ENCODE measurements at places on chromosomes 1 and 21. TPM values are rescaled to one million over a fixed set of nuclear protein-coding genes. Genes with fewer than 3 reads are reported as not detected.

The DHX9 gene
- total RNA-seq, result 61.4 TPM

The KCNJ9 gene
- not detected for total RNA-seq

The EXOC8 gene
- total RNA-seq, result 11.8 TPM

The PLA2G2F gene
- not detected for total RNA-seq

The RNF223 gene
- not detected for total RNA-seq

The CD101 gene
- 0.49 TPM for total RNA-seq

The LORICRIN gene
- total RNA-seq, result not detected

The DRAXIN gene
- total RNA-seq, result not detected

The NTRK1 gene
- not detected for total RNA-seq

Data from cardiac ventricle fibroblast (primary cell).